Activated naive CD4-positive, alpha-beta T cell treated with anti-CD3 and anti-CD28 coated beads for 36 hours (primary cell): ENCODE measurements at places on chromosomes 13 and 19. TPM values are rescaled to one million over a fixed set of nuclear protein-coding genes. Genes with fewer than 3 reads are reported as not detected.

Gene ZNF728
- not detected for total RNA-seq

Gene SH2D3A
- total RNA-seq, result 24.9 TPM

Gene ZNF554
- 1.2 TPM for total RNA-seq

DNA sequence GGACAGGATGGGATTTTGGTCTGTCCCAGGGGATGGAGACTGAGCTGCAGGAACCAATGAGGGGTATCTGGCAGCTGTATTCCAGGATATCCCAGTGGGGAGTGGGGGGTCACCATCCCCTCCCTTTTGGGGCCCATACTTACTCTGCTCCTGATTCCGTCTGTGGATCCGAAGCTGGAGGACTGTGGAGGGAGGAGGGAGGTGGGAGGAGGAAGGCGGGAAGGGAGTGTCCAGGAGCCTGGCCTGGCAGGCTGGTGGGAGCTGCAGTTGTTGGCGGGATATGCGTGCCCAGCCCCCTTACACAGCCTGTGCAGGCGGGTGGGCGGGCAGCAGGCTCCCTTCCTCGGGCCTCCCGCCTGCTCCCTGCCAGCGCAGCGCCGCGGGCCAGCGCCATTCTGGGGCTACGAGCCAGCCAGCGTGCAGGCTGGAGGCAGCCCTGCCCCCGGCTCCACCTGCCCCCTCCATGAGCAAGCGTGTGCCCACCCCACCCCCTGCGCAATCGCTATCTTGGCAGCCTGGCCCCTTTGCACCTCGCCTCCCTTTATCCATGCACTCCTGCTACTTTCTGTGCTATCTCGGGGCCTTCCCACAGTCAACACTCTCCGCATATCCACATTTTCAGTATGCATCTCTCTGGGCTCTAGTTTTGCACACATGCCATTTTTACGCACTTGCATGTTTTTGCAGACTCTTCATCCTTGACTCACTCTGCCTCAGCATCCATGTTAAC lies 2.8 kb downstream of the MAMSTR start:
- no peak overlapping the region for H3K27ac ChIP-seq
- H3K4me3 ChIP-seq, result no peak overlapping the region
- no peaks in the 10 kb centered on the region for H3K36me3 ChIP-seq
- H3K27me3 ChIP-seq, result no peaks in the 10 kb centered on the region
- no peak for DNase-seq

DNA sequence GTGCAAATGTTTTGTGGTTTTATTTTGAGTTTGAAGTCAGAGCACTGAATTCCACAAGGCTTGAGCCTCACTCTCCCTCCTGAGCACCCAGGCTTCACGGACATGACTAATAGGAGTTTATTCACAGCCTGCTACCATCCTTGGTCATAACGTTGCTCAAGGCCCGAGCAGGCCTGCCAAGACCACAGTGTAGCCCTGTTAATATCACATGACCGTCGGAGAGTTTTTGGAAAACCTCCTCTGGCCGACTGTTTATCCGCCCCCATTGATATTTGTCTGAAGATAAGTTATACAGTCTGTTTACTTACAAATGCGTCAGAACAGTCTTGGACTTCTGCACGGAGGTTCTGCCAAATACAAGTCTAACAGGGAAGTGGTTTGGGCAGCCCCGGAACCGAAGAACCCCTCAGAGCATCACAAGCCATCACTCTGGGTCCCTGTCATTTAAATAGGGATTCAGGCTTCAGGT lies 89.9 kb downstream of the COL4A2 start:
- DNase-seq, result no peak
- H3K4me3 ChIP-seq, result no peak overlapping the region
- peaks cover 52% of the 10 kb centered on the region for H3K27me3 ChIP-seq
- no peaks in the 10 kb centered on the region for H3K4me1 ChIP-seq
- H3K27ac ChIP-seq, result no peak overlapping the region
- no peaks in the 10 kb centered on the region for H3K36me3 ChIP-seq

DNA sequence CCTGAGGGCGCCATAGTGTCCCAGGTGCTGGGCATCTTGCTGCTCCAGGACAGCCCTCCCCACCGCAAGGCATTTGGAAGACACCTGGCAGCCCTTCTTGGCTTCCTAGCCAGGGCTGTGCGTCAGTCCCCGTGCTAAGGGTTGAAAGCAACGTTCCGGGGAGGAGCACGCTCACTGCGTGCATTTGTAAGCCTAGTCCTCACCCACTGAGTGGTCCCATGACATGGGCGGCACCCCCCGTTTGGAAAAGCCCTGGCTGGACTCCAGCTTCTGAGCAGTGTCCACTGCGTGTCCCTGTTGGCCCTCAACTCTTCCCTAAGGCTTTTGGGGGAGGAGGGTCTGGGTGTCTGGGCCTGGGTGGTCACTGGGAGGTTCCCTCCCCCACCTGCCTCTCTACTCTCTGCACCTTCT lies 76.3 kb upstream of the GPR183 start:
- H3K27ac ChIP-seq, result peak overlapping the region; percentile 84
- H3K4me1 ChIP-seq, result peaks cover 93% of the 10 kb centered on the region
- DNase-seq, result no peak
- peaks cover 28% of the 10 kb centered on the region for H3K36me3 ChIP-seq
- H3K27me3 ChIP-seq, result no peaks in the 10 kb centered on the region

GRCh38 chr19:41427647-41428480 lies 690 bp upstream of the B3GNT8 start:
- peaks cover 8% of the 10 kb centered on the region for H3K36me3 ChIP-seq
- DNase-seq, result peak; percentile 26
- peaks cover 23% of the 10 kb centered on the region for H3K4me1 ChIP-seq
- H3K27me3 ChIP-seq, result no peaks in the 10 kb centered on the region
- H3K27ac ChIP-seq, result peak overlapping the region; percentile 74
- peak overlapping the region; percentile 65 for H3K4me3 ChIP-seq

DNA sequence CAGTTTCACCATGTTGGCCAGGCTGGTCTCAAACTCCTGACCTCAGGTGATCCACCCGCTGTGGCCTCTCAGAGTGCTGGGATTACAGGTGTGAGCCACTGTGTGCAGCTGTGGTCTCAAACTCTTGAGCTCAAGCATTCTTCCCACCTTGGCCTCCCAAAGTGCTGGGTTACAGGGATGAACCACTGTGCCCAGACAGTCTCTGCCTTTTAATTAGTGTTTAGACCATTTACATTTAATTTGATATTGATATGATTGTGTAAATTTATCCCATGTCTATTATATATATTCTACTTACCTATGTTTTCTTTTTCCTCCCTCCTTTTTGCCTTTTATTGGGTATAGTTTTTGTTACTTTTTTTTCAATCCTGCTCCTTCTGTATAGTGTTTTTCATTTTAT lies 1.9 kb downstream of the NFKBIB start:
- H3K27me3 ChIP-seq, result no peaks in the 10 kb centered on the region
- peak overlapping the region; percentile 36 for H3K4me3 ChIP-seq
- DNase-seq, result no peak
- peaks cover 29% of the 10 kb centered on the region for H3K36me3 ChIP-seq
- H3K27ac ChIP-seq, result no peak overlapping the region
- H3K4me1 ChIP-seq, result peaks cover 42% of the 10 kb centered on the region

DNA sequence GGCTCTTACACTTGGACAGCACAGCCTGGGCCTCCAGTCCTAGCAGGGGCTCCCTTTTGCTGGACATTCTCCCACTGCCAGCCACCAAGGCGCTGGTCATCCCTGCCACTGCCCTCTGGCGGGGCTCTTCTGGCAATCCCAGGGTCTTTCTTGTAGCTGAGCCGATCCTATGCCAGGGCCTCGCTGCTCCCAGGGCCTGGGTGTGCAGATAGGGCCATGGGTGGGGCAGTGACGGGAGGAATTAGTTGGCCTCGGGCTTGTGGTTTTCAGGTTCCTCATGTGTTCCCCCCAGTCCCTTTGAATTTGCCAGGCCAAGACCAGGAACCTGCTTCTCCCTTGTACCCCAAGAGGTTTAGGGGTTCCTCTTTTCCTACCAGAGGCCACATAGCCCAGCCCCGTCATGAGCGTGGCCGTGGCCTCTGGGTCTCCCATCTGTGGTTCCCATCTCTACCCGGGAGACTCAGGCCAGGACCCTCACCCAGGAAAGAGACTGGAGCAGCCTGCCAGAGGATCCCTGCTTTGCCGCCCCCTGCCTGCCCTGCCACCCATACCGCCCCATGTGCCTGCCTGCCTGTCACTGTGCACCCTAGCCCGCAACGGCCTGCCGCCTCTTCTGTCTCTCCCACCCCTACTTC lies 26.2 kb downstream of the TMED1 start:
- H3K27me3 ChIP-seq, result no peaks in the 10 kb centered on the region
- H3K36me3 ChIP-seq, result peaks cover 17% of the 10 kb centered on the region
- peaks cover 20% of the 10 kb centered on the region for H3K4me1 ChIP-seq
- H3K4me3 ChIP-seq, result no peak overlapping the region
- no peak overlapping the region for H3K27ac ChIP-seq
